ENCODE measurements at places on chromosomes 16 and 17. TPM values are rescaled to one million over a fixed set of nuclear protein-coding genes. Genes with fewer than 3 reads are reported as not detected.
A peak's percentile ranks its signal among the peaks of the same experiment; 100 is the strongest.

DNA sequence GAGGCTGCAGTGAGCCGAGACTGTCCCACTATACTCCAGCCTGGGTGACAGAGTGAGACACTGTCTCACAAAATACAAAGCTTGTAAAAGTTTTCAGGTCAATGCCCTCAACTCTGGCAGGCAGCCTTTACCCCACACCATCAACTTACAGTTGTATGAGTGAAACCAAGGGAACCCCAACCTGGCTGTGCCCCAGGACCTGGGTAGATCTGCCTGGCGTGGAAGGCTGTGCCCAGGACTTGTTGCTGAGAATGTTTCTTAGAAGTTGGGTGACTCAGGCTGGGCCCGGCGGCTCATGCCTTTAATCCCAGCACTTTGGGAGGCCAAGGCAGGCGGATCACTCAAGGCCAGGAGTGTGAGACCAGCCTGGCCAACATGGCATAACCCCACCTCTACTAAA is 7.8 kb downstream of the CES3 start:
- H3K4me3 ChIP-seq = no peak overlapping the region
- H3K27me3 ChIP-seq = no peaks in the 10 kb centered on the region
- H3K36me3 ChIP-seq = no peaks in the 10 kb centered on the region
- no peak for DNase-seq
- H3K4me1 ChIP-seq = no peaks in the 10 kb centered on the region

DNA sequence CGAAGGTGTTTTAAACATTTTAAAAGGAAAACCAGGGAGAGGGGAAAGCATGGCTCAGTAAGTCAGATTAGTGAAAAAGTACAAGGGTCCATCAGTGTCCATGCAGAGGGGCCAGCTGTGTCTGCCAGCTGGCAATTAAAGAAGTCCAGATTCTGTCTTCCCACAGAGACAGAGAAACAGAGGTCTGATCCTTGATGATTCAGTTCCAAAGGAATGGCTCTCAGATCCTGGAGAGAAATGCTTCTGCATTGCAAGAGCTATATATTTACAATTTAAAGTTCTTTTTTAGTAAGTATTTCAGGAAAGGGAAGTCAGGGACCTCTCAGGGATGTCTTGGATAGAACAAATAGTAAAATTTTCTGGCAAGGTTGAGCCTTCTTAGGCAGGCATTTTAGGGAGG is 56.2 kb downstream of the HSD17B2 start:
- H3K27ac ChIP-seq = no peak overlapping the region
- H3K27me3 ChIP-seq = no peaks in the 10 kb centered on the region
- H3K4me1 ChIP-seq = no peaks in the 10 kb centered on the region
- DNase-seq = no peak

DNA sequence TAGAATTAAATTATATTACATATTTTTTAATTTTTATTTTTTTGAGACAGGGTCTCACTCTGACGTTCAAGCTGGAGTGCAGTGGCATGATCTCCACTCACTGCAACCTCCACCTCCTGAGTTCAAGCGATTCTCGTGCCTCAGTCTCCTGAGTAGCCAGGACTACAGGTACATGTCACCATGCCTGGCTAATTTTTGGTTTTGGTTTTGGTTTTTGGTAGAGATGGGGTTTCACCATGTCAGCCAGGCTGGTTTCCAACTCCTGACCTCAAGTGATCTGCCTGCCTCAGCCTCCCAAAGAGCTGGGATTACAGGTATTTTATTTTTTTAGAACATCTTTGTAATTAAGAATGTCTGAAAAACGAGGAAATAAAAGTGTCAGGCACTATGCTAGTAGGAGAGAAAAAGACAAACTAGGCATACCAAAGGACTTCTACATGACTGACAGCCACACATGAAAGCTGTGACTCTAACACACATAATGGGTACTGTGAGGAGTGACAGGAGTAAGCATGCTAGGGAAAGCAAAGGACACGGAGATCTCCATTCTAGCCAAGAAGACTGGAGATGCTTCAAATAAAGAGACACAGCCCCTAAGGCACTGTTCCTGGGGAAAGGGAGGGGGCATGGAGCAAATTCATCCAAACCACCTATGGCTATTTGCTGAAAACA is 7.3 kb downstream of the GNA13 start:
- H3K4me1 ChIP-seq = peaks cover 20% of the 10 kb centered on the region
- peaks cover 46% of the 10 kb centered on the region for H3K36me3 ChIP-seq
- peak overlapping the region; percentile 34 for H3K27ac ChIP-seq

- no peak overlapping the region for H3K4me3 ChIP-seq
- no peak overlapping the region for H3K27ac ChIP-seq
- peaks cover 20% of the 10 kb centered on the region for H3K36me3 ChIP-seq
- DNase-seq = no peak
Measured at GRCh38 chr16:2689968-2690801, 7.9 kb downstream of the KCTD5 start.

DNA sequence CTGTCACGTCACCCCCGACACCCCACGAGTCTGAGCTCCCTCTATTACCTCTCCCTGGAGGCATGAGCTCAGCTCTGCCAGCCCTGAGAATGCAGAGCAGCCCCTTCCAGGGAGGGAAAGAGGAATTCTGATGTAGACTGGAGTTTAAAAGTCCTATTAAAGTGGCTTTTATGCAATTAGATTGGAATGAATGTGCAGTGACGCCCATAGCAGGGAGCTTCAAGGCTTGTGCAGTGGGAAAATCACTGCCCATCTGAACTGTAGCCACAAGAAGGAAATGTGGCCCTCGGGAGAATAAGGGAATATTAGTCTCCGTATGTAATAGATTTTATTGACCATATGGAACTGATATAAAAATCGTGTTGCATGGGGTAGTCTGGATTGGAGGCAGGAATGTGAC is 66.9 kb downstream of the ZNF423 start:
- H3K27ac ChIP-seq = no peak overlapping the region
- no peaks in the 10 kb centered on the region for H3K4me1 ChIP-seq
- DNase-seq = no peak
- no peak overlapping the region for H3K4me3 ChIP-seq
- H3K36me3 ChIP-seq = no peaks in the 10 kb centered on the region

GRCh38 chr17:67433248-67433924 is 56.3 kb downstream of the PITPNC1 start:
- no peak overlapping the region for H3K4me3 ChIP-seq
- peak overlapping the region; percentile 98 for H3K27ac ChIP-seq
- H3K36me3 ChIP-seq = no peaks in the 10 kb centered on the region
- peaks cover 57% of the 10 kb centered on the region for H3K4me1 ChIP-seq

DNA sequence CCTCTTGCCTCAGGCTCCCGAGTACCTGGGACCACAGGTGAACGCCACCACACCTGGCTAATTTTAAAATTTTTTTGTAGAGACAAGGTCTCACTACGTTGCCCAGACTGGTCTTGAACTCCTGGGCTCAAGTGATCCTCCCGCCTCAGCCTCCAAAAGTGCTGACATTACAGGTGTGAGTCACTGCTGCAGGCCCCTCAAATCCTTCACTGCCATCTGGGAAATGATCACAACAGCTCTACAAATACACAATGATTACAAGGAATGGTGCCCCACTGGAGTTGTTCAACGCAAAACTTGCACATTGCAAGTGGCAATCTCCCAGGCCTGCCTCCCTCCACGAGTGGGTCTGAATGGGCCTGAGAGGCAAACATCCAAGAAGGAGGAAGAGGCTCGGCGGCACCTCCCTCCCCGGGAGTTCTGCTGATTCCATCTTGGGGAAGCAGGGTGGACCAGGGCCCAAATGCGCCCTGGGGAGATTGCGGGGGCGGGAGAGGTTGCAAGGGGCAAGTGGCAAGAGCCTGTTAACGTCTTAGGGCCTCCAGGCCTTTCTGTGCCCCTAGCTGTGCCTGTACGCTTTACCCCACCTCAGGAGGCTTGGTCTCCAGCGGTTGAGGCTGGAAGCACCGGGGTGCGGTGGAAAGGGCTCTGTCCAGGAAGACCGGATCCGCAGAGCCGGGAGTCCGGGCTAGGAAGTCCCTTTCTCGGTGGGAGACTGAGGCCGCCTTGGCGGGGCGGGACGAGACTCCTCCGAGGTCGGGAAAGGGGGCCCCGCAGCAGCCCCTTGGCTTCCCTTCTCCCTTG is 656 bp upstream of the IGFBP4 start:
- H3K27ac ChIP-seq = no peak overlapping the region
- H3K4me3 ChIP-seq = peak overlapping the region; percentile 22
- H3K36me3 ChIP-seq = no peaks in the 10 kb centered on the region
- H3K27me3 ChIP-seq = no peaks in the 10 kb centered on the region
- DNase-seq = no peak
- H3K4me1 ChIP-seq = peaks cover 42% of the 10 kb centered on the region

- DNase-seq = no peak
- no peak overlapping the region for H3K4me3 ChIP-seq
- H3K36me3 ChIP-seq = no peaks in the 10 kb centered on the region
Measured at GRCh38 chr17:69402052-69402451, 12.4 kb upstream of the MAP2K6 start.

GRCh38 chr16:10625595-10626357 is 45.4 kb upstream of the EMP2 start:
- H3K36me3 ChIP-seq = no peaks in the 10 kb centered on the region
- no peak overlapping the region for H3K4me3 ChIP-seq
- no peaks in the 10 kb centered on the region for H3K27me3 ChIP-seq
- no peak for DNase-seq
- H3K4me1 ChIP-seq = no peaks in the 10 kb centered on the region
- H3K27ac ChIP-seq = no peak overlapping the region

DNA sequence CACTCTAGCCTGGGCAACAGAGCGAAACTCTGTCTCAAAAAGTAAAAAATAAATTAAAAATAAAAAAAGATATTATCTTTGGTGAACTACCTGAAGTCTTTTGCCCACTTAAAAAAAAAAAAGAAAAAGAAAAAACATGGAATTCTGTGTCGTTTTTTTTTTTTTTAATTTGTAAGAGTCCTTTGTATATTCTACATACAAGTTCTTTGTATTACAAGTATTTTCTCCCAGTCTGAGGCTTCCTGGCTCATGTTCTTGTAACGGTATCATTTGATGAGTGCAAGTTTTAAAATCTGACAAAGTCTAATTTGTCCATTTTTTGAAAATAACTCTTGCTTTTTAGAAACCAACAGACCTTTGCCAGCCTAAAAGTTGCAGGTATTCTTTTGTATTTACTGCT is 12.2 kb upstream of the CBX2 start:
- no peak overlapping the region for H3K4me3 ChIP-seq
- no peaks in the 10 kb centered on the region for H3K36me3 ChIP-seq
- no peak overlapping the region for H3K27ac ChIP-seq
- DNase-seq = no peak

- no peaks in the 10 kb centered on the region for H3K4me1 ChIP-seq
- H3K36me3 ChIP-seq = no peaks in the 10 kb centered on the region
- no peak overlapping the region for H3K4me3 ChIP-seq
- no peak for DNase-seq
Measured at GRCh38 chr17:21540502-21540901, 151.8 kb upstream of the KCNJ18 start.

The KRT39 gene
- not detected for total RNA-seq

The FBXO39 gene
- 0.72 TPM for total RNA-seq

The FBXL20 gene
- total RNA-seq = 25.5 TPM
